Endodermal cell (in vitro differentiated cells): ENCODE measurements at places on chromosomes 13 and 19. TPM values are rescaled to one million over a fixed set of nuclear protein-coding genes. Genes with fewer than 3 reads are reported as not detected.
A peak's percentile ranks its signal among the peaks of the same experiment; 100 is the strongest.

DNA sequence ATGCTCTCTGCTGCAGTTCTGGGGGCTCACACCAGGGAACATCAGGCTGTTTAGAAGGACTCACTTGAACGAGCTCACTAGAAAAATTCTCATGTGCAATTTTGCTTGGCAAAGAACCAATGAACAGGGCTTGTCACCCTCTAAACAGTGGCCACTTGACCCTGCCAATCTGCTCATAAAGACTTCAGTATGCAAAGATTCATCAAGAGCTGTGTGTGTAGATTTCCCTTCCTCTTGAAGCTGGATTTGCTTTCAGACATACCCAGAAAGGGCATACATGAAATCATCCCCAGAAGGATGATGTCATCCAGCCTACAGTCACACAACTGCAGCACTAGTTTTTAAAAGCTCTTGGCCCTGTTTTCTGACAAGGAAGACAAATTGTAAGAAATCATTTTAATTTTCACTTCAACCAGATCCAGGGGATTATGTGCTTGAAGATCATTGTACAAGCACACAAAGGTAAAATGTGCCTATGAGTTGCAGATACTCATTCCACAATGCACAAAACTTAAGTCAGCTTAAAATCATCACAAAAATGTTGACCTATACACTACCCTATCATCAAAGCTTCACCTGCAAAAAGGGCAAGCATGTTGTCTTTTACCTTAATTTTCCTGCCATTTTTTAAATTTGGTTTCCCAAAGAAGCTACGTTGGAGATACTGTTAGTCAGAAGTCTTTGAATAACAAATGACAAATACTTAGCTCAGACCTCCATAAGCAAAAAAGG is 5.2 kb upstream of the STK24 start:
- H3K27me3 ChIP-seq, result no peaks in the 10 kb centered on the region
- DNase-seq, result no peak
- H3K4me3 ChIP-seq, result no peak overlapping the region
- H3K36me3 ChIP-seq, result no peaks in the 10 kb centered on the region

- H3K27ac ChIP-seq, result no peak overlapping the region
- no peak for DNase-seq
- H3K27me3 ChIP-seq, result peaks cover 18% of the 10 kb centered on the region
- no peak overlapping the region for H3K4me3 ChIP-seq
- H3K4me1 ChIP-seq, result no peaks in the 10 kb centered on the region
- no peaks in the 10 kb centered on the region for H3K36me3 ChIP-seq
Measured at GRCh38 chr19:34573226-34573864, 91.8 kb downstream of the WTIP start.

- H3K36me3 ChIP-seq, result no peaks in the 10 kb centered on the region
- no peak overlapping the region for H3K27ac ChIP-seq
- DNase-seq, result no peak
- peaks cover 4% of the 10 kb centered on the region for H3K27me3 ChIP-seq
Measured at GRCh38 chr13:21079761-21080592, 18.6 kb upstream of the LATS2 start.

- no peaks in the 10 kb centered on the region for H3K36me3 ChIP-seq
- no peak for DNase-seq
- H3K27me3 ChIP-seq, result no peaks in the 10 kb centered on the region
- H3K4me1 ChIP-seq, result no peaks in the 10 kb centered on the region
Measured at GRCh38 chr13:53182724-53183123, 154.1 kb downstream of the OLFM4 start.

DNA sequence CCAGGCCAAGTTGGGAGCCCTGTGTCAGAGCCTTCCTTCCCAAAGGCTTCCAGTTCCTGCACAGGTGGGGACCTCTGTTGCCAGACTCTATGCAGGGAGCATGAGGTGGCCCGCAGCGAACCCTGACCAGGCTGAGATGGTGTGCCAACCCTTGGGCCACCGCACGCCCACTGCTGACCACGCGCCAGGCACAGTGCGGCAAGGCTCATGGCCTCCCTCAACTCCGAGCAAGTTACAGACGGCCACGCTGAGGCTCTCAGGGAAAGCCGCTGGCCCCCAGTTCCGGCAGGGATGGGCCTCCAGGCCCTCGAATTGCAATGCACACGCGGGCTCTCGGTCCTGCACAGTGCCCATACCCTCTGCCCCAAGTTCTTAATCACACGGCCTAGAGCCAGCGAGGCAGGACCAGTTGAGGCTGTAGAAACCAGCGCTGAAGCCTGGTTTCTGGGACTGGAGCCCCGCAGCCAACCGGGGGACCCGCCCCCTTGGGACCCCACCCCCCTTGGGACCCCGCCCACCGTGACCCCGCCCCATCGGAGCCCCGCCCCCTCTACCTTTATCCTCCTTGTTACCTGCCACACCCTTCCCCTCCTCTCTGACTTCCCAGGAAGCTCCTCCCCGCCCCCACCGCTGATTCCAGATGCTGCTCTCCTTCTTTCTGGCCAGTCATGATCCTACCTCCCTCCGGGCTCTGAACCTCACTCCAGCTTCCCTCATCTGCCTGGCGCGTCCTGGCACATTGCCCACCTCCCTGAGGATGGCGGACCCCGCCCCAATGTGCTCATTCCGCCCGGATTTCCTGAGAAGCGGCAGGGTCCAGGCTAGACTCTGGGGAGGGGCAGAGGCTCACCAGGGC is 6.0 kb downstream of the PEX11G start:
- no peak overlapping the region for H3K4me3 ChIP-seq
- H3K27me3 ChIP-seq, result no peaks in the 10 kb centered on the region
- peak; percentile 97 for DNase-seq
- no peaks in the 10 kb centered on the region for H3K4me1 ChIP-seq

- H3K4me1 ChIP-seq, result no peaks in the 10 kb centered on the region
- peaks cover 14% of the 10 kb centered on the region for H3K36me3 ChIP-seq
- no peaks in the 10 kb centered on the region for H3K27me3 ChIP-seq
- H3K4me3 ChIP-seq, result no peak overlapping the region
- H3K27ac ChIP-seq, result no peak overlapping the region
Measured at GRCh38 chr19:7562646-7563393, 27.3 kb downstream of the PNPLA6 start.

DNA sequence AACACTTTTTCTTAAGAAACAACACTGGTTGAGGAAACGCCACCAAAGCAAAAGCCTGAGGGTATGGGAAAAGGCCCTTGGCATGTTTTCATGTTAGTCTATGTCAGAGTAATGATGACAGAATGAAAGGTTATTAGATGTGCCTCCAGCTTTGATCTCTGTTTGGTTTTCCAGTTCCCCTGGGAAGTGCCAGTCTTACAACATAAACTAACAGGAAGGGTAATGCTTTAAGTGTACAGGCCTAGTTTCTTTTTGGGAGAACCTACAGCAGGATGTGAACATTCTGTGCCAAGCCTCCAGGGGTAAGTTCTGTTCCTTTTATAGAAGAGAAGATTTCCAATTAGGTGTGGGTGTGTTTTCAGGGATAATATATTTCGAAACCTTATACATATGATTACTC is 121.7 kb downstream of the FNDC3A start:
- no peaks in the 10 kb centered on the region for H3K4me1 ChIP-seq
- H3K36me3 ChIP-seq, result no peaks in the 10 kb centered on the region
- H3K27me3 ChIP-seq, result no peaks in the 10 kb centered on the region
- no peak overlapping the region for H3K4me3 ChIP-seq

- no peaks in the 10 kb centered on the region for H3K36me3 ChIP-seq
- H3K4me1 ChIP-seq, result no peaks in the 10 kb centered on the region
- no peak overlapping the region for H3K27ac ChIP-seq
- H3K27me3 ChIP-seq, result no peaks in the 10 kb centered on the region
- no peak overlapping the region for H3K4me3 ChIP-seq
Measured at GRCh38 chr19:33168528-33168927, 25.6 kb upstream of the LRP3 start.

DNA sequence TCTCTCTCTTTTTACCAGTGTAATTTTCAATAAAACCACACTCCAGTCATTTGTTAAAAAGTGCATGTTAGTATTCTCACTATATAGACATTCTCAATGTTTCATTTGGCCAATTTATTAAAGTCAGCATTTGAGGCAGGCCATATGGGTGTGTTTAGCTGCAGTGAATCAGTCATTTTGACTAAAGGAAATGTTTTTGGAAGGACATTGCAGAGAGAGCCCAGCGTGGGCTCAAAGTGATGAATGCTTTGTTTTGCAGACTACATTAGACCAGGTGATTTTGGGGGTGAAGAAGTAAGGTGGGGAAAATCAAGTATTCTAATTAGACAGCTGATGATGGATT is 116.7 kb downstream of the POSTN start:
- H3K4me1 ChIP-seq, result no peaks in the 10 kb centered on the region
- H3K27me3 ChIP-seq, result no peaks in the 10 kb centered on the region
- no peak overlapping the region for H3K27ac ChIP-seq
- no peak for DNase-seq
- no peak overlapping the region for H3K4me3 ChIP-seq

- peaks cover 14% of the 10 kb centered on the region for H3K27me3 ChIP-seq
- H3K36me3 ChIP-seq, result no peaks in the 10 kb centered on the region
- H3K27ac ChIP-seq, result no peak overlapping the region
- no peak for DNase-seq
Measured at GRCh38 chr19:17831419-17831888, 10.1 kb upstream of the INSL3 start.

- H3K36me3 ChIP-seq, result no peaks in the 10 kb centered on the region
- no peak overlapping the region for H3K27ac ChIP-seq
- H3K27me3 ChIP-seq, result no peaks in the 10 kb centered on the region
- H3K4me3 ChIP-seq, result no peak overlapping the region
- no peaks in the 10 kb centered on the region for H3K4me1 ChIP-seq
Measured at GRCh38 chr19:51137792-51138425, 4.2 kb upstream of the SIGLEC7 start.

- no peak for DNase-seq
- no peak overlapping the region for H3K4me3 ChIP-seq
- H3K27me3 ChIP-seq, result no peaks in the 10 kb centered on the region
- H3K4me1 ChIP-seq, result no peaks in the 10 kb centered on the region
Measured at GRCh38 chr13:27309401-27309958, 38.9 kb downstream of the RASL11A start.

DNA sequence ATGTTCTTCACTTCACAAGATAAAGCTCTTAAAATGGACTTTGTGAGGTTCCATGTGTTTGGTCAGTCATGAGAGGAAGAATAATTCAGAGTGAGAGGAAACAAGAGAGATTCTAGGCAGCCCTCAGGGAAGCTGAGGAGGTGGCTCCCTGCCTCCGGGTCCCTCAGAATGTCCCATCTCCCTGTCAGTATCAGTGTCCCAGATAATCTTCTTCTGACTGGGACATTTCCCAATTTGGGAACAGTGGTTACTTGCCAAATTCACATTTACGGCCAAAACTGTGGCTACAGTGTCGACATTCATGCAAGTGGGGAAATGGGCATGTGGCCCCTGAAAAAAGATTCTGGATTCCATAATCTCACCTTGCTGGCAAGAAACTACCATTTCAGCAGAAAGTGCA is 9.0 kb downstream of the ZNF417 start:
- H3K36me3 ChIP-seq, result peaks cover 49% of the 10 kb centered on the region
- DNase-seq, result no peak
- H3K27ac ChIP-seq, result no peak overlapping the region
- no peaks in the 10 kb centered on the region for H3K27me3 ChIP-seq

DNA sequence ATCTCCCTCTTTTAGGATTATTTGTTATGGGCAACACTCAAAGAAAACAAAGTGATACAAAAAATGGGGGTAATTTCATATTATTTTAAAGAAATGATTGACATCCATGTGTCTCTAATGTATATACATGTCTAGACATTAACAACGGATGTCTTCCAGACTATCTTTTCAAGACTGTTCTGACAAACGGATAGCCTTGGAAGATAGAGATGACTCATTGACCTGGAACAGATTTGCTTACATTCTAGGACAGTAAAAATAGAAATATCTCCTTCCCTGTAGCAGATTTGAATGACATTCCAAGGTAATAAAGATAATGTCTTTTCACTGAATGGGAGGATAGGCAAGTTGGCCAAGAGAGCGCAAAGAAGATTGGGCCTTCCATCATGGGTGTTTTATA is 26.2 kb upstream of the SLITRK6 start:
- H3K27me3 ChIP-seq, result no peaks in the 10 kb centered on the region
- H3K4me1 ChIP-seq, result no peaks in the 10 kb centered on the region
- no peaks in the 10 kb centered on the region for H3K36me3 ChIP-seq
- DNase-seq, result no peak

DNA sequence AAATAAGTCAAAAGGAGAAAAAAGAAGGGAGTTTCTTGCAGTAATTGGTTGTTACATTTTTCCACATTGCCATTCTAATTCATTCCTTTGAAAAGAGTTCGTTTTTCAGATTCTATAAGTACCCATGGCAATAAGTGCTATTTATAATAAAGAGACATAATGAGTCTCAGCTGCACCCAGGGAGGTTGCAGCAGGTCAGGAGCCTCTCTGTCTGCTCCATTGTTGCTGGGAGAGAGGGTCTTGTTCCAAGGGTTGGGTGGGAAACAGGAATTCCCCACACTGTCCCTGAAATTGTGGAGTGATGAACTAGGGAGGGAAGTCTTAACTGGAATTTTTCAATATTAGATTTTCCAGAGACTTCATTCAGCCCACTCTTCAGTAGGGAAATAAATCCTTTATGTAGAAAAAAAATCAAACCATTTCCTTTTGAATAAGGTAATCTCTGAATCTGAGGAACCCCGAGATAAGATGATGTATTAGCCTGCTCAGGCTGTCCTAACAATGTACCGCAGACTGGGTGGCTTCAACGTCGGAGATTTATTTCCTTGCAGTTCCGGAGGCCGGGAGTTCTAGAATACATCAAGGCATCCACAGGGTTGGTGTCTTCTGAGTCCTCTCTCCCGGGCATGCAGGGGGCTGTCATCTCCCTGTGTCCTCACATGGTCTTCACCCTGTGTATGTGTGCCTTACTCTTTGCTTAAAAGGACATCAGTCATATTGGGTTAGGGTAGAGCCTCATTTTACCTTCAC is 342.7 kb upstream of the TMTC4 start:
- H3K27ac ChIP-seq, result peak overlapping the region; percentile 73
- H3K4me1 ChIP-seq, result no peaks in the 10 kb centered on the region
- no peaks in the 10 kb centered on the region for H3K27me3 ChIP-seq
- H3K36me3 ChIP-seq, result no peaks in the 10 kb centered on the region

DNA sequence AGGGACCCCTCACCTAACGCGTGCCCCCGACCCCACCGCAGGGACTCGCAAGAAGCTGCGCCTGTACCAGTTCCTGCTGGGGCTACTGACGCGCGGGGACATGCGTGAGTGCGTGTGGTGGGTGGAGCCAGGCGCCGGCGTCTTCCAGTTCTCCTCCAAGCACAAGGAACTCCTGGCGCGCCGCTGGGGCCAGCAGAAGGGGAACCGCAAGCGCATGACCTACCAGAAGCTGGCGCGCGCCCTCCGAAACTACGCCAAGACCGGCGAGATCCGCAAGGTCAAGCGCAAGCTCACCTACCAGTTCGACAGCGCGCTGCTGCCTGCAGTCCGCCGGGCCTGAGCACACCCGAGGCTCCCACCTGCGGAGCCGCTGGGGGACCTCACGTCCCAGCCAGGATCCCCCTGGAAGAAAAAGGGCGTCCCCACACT is 4.7 kb upstream of the MYBPC2 start:
- H3K36me3 ChIP-seq, result no peaks in the 10 kb centered on the region
- no peak overlapping the region for H3K27ac ChIP-seq
- no peaks in the 10 kb centered on the region for H3K27me3 ChIP-seq
- no peak overlapping the region for H3K4me3 ChIP-seq
- H3K4me1 ChIP-seq, result no peaks in the 10 kb centered on the region
- peak; percentile 91 for DNase-seq

Gene PSENEN
- 102 to 109 TPM (median 104 TPM) in 3 replicates for total RNA-seq

Gene ZNF471
- 0.07 TPM in 1 of 2 replicates, not detected in the other for total RNA-seq

Gene ALKBH6
- 36.3 and 39.3 TPM in 2 replicates for total RNA-seq

Gene KLF1
- total RNA-seq, result 0.63 to 0.91 TPM (median 0.80 TPM) in 3 replicates

Gene METTL21C
- not detected in 3 replicates for total RNA-seq

Gene IL12RB1
- total RNA-seq, result not detected in 2 replicates

Gene CD209
- total RNA-seq, result not detected in 3 replicates

Gene CTXN1
- total RNA-seq, result 60.1 and 66.0 TPM in 2 replicates

Gene ZNF528
- 32.7 and 39.1 TPM in 2 replicates for total RNA-seq
